Esophagus squamous epithelium (tissue), 5 donors: ENCODE measurements at places on chromosomes 4 and X. TPM values are rescaled to one million over a fixed set of nuclear protein-coding genes. Genes with fewer than 3 reads are reported as not detected.

HPGD gene
- 179 TPM for total RNA-seq

SCML2 gene
- 1.5 TPM for total RNA-seq

SHROOM4 gene
- 8.8 TPM for total RNA-seq

DNA sequence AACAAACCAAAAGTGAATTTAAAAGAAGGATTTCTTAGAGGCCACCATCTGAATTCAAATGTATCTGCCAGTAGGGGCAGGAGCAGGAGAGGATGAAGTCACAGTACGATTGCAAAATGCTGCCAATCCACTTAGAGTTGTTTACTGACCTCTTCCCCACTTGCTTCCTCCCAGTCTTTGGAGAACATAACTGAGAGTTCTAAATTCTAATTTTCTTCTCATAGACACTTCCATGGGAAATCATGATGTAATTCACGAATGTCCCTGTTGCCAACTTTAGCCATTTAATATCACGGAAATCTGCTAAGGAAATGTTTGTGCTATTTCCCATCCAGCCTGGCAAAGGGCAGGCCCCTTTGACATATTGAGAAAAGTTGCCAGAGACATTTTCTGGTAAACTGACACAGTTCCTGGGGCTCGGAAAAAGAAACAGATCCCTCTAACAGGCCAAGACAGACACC lies 33.6 kb upstream of the NOCT start:
- DNase-seq: no peak
- peaks cover 12% of the 10 kb centered on the region for H3K4me1 ChIP-seq
- H3K27ac ChIP-seq: peak overlapping the region; percentile 73
- H3K27me3 ChIP-seq: no peaks in the 10 kb centered on the region

GRCh38 chr4:74682567-74683359 lies 111.6 kb downstream of the BTC start:
- no peak overlapping the region for H3K27ac ChIP-seq
- no peaks in the 10 kb centered on the region for H3K27me3 ChIP-seq
- H3K36me3 ChIP-seq: no peaks in the 10 kb centered on the region
